Nephron progenitor cell (in vitro differentiated cells): ENCODE measurements at places on chromosomes 1 and 21.

DNA sequence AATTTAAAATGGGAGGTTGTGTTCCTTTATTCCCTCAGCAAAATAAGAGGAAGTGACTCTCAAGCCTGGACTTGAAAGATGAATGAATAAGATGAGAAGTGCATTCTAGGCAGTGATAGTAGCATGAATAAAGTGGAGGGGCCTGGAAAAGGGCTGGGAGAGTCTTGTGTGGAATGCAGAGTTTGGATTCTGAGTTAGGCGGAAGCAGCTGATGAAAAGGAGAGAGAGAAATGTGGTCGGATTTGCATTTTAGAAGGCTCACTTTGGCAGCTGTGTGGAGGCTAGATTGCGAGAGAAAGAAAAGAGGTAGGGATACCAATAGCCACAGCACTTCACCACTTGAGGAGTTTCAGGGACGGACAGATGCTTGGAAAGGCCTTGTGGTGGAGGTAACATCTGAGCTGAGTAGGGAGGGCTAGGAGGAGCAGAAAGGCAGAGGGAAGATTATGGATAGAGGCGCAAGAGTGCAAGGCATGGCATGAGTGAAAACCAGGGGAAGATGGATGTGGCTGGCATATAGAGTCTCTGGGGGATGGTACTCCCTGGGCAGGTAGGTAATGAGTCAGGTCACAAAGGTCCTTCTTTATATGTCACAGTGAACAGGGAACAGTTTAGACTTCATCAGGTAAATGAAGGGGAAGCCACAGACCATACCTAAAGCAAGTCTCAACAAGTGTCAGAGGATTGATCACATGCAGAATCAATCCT, 59.6 kb downstream of the ST3GAL3 start:
- DNase-seq, result no peak

DNA sequence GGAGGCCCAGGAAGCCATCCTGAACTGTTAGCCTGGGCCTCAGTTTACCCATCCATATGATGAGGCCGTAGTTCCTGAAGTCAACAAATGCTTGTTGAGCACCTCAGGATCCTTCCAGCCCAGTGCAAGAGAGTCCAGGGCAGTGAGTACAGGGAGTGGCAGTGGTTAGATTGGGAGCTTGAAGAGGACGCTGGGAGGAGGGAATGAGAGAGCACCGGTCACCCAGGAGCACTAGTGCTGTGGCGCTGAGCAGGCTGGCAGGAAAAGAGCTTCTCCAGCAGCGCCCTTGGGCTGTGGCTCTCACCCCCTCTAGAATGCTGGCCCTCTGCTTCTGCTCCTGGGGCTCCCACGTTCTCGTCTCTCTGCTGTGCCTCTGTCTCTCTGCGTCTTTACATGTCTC, 10.2 kb upstream of the SSBP3 start:
- DNase-seq, result no peak

- DNase-seq, result peak; percentile 6
These were observed 657 bp upstream of the TNFRSF18 start for GRCh38 chr1:1206966-1207531.

- DNase-seq, result no peak
These were observed 34.1 kb downstream of the DDX20 start for GRCh38 chr1:111789666-111790316.

DNA sequence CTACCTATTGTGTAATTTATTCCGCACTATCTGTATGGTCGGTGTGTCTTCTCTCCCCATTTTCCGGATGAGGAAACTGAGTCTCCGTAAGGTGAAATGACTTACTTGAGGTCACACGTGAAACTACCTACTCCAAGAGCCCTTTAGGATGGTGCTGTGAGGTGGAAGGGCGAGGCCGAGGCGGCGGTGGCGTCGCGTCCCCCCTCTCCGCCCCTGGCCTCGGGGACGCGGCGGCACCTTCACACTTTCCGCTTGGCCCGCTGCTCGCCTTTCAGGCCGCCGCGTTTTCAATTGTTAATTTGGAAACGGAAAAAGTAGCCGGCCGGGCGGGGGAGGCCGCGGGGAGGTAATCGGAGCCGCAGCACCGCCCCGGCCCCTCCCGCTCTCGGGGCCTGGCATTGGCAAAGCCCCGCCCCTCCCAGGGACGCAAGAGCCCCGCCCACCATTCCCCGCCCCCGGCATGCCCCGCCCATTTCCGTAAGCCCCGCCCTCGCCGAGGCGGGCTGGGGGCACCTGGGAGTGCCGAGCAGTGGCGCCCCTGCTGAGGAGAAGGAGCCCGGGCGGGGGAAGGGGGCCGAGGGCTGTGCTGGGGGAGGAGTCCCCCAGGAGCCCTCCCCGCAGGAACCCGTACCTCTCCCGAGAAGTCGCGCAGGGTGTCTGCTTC, 18.6 kb downstream of the KCNQ4 start:
- DNase-seq, result peak; percentile 87
